ENCODE measurements at places on chromosomes 12 and 14.
A peak's percentile ranks its signal among the peaks of the same experiment; 100 is the strongest.

DNA sequence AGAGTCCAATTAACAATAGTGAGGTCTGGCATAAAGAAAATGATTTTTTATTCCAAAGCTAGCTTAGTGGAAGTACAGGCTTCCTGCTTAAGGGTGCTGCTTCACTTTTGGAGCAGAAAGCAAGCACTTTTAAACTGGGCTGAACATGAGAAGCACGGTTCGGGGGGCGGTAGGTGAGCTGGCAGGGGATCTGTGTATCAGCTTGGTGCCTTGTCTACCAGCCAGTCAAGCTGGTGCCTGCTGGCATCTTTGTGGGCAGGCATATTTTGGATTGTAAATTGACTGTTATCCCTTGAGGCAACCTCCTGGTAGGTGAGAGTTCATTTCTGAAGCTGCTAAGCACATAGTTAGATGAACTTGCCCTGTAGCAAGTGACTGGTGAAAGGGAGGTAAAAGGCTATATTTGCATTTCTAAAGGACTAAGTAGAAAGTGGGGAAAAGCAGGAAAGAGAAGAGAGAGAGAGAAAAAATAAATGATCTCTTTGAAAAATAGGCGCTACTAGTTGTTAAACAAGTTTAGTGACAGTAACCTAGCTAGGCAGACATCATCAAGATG is 121.1 kb upstream of the SYT10 start:
- peak; percentile 37 for DNase-seq

GRCh38 chr12:54603173-54603814 is 14.8 kb upstream of the PPP1R1A start:
- peak; percentile 77 for DNase-seq

DNA sequence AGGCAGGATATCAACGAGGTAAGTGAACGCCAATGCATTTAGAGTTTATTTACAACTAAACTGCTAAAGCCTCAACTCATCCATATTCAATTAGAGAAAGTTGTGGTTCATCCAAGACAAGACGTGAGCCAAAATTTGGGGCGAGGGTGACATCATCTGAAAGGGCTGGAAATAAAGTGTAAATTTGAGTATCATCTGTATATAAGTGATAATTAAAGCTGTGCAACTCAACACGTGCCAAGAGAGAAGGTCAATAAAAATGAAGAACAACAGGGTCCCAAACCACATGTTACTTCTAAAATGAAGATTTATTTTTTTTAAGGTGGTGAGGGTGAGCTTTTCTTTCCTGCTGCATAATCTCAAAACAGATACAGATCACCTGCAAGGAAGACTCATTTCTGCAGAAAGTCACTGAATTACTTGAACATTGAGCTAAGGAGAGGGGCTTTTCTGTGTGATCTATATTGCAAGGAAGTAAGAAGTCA is 203.6 kb downstream of the EFCAB11 start:
- DNase-seq, result no peak

- DNase-seq, result no peak
These were observed 22.4 kb downstream of the RFX4 start for GRCh38 chr12:106605254-106605653.

DNA sequence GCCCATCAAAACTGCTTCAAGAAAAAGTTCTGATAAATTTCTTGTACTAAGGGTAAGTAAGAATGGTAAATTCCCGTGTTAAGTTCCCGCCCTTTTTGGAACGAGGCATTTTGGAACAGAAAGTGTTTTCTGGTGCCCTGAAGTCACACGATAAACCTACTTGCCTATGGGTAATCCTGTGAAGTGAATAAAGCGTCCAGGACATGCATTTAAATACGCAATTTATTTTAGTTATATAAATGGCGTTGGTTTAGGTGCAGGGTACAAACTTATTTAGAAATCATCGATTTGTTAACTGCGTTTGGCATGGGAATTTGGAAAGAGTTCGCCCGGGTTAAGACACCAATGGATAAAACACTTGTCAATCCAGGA is 715 bp upstream of the RAP1B start:
- DNase-seq, result no peak

DNA sequence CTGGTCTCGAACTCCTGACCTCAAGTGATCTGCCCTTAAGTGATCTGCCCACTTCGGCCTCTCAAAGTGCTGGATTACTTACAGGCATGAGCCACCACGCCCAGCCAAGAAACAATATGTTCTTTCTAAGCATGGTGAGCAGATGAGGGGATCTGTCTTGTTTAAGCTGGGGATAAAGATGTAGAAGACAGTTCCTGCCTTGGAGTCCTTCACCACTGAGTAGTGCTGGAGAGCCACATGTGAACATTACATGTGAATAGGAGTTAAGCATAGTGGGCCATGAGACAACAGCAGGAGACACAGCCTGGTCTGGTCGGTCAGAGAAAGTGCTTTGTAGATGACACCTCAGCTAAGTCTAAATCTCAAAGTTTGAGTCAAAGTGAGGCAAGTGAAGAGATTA is 26.0 kb downstream of the TMBIM6 start:
- DNase-seq, result no peak

GRCh38 chr14:68245146-68246073 is 425.8 kb downstream of the RAD51B start:
- no peak for DNase-seq

DNA sequence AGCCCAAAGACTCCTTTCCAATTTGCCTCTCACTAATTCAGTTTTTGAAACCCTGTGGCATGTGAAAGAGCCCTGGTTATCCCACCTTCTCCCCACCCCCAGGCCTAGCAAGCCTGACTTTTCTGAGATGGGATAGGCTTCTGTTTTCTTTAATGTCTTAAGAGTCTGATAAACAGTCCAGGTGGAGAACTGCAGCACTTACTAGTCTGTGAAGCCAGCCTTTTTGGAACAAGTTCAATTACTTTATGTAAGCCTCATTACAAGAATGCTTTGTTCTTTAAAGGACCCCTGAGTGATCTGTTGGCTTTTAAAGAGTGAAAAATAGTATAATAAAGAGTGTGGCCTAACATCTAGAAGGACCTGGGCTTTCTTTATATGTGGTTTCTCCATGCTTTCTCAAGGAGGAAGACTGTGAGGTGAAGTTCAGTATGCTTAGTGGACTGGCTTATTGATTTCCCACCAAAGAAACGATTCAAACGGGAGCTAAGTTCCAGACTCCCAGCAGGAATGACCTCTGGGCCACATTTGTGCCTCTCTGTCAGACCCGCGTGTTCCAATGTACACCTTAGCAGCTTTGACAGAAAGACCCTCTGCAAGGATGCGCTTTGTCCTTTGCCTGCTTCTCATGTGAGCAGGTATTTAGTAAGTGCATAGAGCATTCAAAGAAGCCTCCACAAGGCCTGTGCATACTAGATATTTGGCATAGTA is 129.5 kb downstream of the DAAM1 start:
- no peak for DNase-seq

Data from ELF-1 (cell line).